ENCODE measurements at places on chromosomes 6 and 20.

- no peak for DNase-seq
Measured at GRCh38 chr6:82033631-82034211, 213.8 kb downstream of the IBTK start.

GRCh38 chr6:56005426-56005825 is 130.0 kb upstream of the BMP5 start:
- DNase-seq = no peak

GRCh38 chr6:48919555-48919954 is 543.5 kb downstream of the MMUT start:
- no peak for DNase-seq

DNA sequence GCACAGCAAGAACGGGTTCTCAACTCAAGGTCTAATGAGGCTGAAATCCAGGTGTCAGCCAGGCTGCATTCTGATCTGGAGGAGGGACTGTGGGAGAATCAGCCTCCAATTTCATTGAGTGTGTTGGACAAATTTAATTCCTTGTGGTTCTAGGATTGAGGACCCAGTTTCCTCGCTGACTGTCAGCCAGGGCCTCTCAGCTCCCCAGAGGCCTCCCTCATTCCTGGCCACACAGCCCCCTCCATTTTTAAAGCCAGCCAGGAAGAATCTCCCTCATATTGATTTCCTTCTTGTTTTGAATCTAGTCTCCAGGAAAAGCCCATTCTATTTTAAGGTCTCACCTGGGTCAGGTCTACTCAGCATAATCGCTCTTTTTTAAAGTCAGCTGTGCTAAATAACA is 73.7 kb upstream of the ARMC2 start:
- DNase-seq = no peak

GRCh38 chr6:108175592-108176279 is 9.9 kb downstream of the NR2E1 start:
- no peak for DNase-seq

DNA sequence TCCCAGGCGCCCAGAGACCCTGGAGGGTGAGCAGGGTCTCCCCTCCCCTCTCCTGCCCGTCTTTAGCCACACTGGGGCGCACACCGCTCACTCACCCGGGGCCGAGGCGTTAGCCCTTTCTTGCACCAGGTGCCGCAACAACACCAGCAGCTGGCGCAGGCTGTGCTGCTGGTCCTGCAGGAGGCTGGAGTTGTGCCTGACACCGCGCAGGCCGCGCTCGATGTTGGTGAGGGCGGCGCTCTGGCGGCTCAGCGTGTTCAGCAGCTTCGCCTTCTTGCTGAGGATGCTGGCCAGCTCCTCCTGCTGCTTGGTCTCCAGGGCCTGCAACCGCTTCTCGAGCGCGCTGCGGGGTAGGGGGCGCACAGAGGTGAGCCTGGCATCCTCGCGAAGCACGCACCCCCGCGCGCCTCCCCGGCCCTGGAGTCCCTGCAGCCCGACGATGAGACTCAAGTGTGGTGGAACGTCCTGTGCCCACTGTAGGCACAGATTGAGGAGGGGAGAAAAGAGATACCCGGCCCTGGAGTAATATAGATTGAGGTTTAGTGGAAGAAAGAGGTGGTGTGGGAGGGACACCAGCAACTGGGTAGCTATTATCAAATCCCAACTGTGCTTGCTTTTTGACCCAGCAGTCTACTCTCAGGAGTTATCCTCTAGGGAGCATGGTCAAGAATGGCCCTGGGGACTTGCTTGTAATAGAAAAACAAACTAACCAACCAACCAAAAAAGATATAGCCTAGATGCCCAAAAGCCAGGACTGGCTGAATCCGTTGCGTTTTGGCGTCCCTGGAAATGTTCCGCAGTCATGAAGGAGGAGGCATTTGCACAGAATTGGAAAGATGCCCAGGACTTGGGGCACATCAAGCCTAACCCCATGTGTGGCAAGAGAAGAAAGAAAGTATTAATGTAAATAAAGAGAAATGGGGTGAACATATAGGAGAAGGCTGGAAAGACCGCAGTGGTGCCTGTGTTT is 30.9 kb downstream of the ANGPT4 start:
- no peak for DNase-seq

- no peak for DNase-seq
Measured at GRCh38 chr20:48002517-48002970, 217.3 kb upstream of the SULF2 start.

- no peak for DNase-seq
Measured at GRCh38 chr6:30073489-30074235, 1.9 kb downstream of the RNF39 start.

GRCh38 chr6:80254716-80255115 is 148.2 kb downstream of the BCKDHB start:
- no peak for DNase-seq
